Stimulated activated CD4-positive, alpha-beta T cell treated with anti-CD3 and anti-CD28 coated beads, Interleukin-4, amount 100 ng/mL, for 48 hours (primary cell): ENCODE measurements at places on chromosomes 6 and 20.
A peak's percentile ranks its signal among the peaks of the same experiment; 100 is the strongest.

GRCh38 chr20:8790442-8791074 is 278.3 kb upstream of the PLCB4 start:
- no peak for DNase-seq

DNA sequence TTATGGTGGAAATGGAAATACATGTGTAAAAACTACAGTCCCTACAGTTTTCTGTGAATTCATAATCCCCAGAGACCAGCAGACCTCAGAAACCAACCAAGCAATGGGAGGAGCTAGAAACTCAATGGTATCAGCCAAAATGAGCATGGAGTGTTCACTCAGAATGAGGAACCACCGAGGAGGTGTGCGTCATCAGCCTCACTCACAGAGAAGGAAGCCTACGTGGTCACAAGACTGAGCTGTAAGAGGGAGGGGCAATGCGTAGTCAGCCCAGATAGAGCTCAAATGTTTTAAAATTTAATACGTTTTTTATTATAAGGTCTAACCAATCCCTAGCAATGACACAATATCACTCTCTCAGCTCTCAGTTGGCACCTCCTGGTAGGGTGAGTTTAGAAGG is 17.4 kb downstream of the MYLK4 start:
- peak; percentile 9 for DNase-seq

GRCh38 chr20:51512645-51513044 is 29.9 kb downstream of the NFATC2 start:
- no peak for DNase-seq

DNA sequence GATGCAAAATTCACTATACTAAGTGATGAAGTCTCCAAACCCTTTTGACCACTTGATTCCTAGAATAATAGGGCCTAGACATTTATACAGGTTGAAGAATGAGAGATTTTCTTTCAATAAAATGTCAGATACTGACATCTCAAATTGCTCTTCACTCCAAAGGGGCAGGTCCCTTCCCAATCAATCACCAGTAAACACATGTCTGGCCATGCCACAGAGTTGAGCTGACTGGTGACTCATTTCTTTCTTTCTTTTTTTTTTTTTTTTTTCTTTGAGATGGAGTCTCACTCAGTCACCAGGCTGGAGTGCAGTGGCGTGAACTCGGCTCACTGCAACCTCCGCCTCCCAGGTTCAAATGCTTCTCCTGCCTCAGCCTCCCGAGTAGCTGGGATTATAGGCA is 388.6 kb upstream of the BTBD3 start:
- no peak for DNase-seq

GRCh38 chr6:37021356-37022129 is 16.1 kb downstream of the FGD2 start:
- DNase-seq = peak; percentile 41

- DNase-seq = no peak
Measured at GRCh38 chr6:93792746-93793145, 373.4 kb upstream of the EPHA7 start.

DNA sequence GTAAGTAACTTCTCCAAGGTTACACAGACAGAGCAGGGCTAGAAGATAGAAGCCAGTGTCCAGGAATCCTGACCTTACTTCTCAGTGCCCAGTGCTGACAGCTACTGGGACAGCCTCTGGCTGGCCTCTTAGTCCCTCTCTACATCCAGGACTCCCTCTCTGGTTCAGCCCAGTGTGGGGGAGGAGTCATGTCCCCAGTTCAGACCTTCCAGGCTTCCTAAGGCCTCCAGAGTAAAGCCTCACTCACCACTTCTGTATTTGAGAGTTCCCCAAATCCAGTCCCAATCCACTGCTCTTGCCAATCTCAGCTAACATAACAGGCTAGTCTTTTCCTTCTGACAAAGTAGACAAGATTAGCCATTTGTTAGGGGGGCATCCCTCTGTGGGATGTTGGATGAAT is 36.9 kb upstream of the EPB41L1 start:
- DNase-seq = no peak

DNA sequence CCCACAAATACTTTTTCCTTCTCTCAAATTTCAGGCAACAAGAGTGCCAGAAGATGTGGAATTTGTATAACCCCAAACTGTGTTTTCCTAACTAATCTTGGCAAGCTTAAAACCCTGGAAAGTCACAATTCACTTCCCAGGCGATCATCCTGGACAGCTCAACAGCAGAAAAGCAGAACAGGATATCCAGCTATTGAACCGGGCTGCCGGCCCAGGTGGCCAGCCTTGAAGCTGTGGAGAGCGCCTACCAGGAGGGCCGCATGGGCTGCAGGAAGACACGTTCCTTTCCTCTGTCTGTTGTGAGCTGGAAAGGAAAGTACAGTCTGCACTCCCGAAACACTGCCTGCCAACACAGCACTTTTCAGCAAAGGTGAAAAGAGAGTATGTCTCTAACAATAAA is 719.7 kb upstream of the MARCKS start:
- no peak for DNase-seq

- DNase-seq = no peak
Measured at GRCh38 chr6:36666826-36667591, 11.5 kb upstream of the CDKN1A start.

GRCh38 chr20:40766790-40767614 is 78.0 kb upstream of the MAFB start:
- DNase-seq = no peak

- no peak for DNase-seq
Measured at GRCh38 chr6:38567436-38567835, 72.3 kb downstream of the BTBD9 start.

DNA sequence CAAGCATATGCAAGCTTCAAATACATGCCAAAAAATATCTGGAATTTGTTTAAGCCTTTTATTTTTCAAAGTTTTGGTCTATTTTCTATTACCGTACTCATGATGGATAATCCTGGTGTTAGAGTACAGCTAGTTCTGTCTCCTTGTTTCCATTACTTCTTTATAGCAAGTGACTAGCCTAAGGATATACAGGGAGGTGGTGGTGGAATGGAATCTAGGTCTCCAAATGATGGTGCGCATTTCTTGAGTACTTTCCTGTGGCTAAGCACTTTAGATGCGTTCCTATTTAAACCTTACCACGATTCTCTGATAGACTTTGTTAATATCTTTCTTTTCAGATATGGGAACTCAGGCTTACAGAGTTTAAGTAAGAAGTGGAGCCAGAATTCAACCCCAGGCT is 3.5 kb downstream of the SLC16A10 start:
- DNase-seq = no peak
